Anterior cingulate cortex (tissue), 58 donors: ENCODE measurements at places on chromosomes 16 and 17.

- no peak for DNase-seq
Observed at GRCh38 chr16:16144416-16144815, 78.9 kb downstream of the ABCC6 start.

GRCh38 chr17:82003411-82004381 is 19.0 kb downstream of the CENPX start:
- DNase-seq: no peak

DNA sequence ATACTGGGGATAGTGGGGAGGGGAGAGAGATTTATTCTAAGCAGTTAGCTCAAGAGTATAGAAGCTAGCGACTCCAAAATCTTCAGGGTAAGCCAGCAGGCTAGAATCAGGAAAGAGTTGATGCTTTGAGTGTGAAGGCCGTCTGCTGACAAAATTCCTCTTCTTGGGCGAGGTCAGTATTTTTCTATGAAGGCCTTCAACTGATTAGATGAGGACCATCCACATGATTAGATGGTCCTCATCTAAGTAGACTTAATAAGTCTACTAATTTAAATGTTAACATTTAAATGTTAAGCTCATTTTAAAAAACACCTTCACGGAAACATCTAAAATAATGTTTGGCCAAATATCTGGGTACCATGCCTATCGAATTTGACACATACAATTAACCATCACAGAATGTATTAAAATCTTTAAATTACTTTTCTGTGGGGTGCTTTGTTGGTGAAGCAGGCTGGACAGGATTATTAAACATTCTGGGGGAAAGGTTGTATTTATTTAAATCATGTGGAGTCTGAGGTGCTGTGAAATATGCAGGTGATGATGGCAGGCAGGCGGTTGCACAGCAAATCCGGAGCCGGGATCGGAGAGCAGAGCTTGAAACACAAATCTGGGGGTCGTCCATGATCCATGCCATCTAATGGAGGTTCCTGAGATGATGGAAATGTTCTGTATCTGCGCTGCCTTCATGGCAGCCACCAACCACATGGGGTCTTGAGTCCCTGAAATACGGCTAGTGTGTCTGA is 49.8 kb upstream of the ADORA2B start:
- DNase-seq: no peak

DNA sequence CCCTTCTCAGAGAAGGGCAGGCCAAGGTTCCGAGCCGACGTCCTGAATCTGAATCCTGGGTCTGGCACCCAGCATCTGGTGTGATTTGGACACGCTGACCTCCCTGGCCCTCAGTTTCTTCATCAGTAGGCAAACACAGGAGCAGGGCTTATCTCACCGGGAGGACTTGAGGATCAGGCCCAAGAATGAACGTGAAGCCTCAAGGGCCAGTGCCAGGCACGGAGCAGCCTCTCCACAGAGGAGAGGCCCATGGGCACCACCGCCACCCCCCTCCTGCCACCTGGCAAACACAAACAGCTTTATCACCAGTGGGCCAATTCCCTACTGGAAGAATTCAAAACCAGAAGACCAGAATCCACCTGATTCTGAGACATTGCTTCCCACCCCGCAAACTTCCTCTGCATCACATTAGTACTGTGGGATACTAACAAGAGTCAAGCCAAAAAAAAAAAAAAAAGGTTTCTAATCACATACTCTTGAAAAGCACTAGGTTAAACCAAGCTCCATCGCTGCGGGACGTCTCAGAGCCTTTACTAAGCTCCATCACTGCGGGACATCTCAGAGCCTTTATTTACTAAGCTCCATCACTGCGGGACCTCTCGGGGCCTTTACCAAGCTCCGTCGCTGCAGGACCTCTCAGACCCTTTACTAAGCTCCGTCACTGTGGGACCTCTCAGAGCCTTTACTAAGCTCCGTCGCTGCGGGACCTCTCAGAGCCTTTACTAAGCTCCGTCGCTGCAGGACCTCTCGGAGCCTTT is 68.0 kb upstream of the DOC2B start:
- no peak for DNase-seq

DNA sequence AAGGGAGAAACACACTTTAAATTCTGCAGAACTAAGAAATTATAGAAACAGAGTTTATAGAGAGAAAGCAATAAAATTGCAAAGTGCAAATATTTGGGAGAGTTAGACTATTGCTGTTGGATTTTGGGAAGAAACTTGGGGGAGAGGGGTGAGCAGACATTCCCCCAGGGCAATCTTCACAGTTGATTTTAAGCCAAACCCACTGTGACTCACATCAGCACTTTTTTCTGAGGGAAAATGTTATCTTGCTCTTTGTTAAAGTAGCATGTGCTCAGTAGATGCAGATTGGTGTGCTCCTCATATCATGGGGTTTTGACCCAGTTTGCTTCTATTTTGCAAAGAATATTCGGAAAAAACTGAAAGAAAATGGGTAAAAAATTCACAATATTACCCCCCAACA is 367.6 kb downstream of the CDH11 start:
- no peak for DNase-seq

- no peak for DNase-seq
Observed at GRCh38 chr17:5557485-5557884, 26.8 kb downstream of the NLRP1 start.

DNA sequence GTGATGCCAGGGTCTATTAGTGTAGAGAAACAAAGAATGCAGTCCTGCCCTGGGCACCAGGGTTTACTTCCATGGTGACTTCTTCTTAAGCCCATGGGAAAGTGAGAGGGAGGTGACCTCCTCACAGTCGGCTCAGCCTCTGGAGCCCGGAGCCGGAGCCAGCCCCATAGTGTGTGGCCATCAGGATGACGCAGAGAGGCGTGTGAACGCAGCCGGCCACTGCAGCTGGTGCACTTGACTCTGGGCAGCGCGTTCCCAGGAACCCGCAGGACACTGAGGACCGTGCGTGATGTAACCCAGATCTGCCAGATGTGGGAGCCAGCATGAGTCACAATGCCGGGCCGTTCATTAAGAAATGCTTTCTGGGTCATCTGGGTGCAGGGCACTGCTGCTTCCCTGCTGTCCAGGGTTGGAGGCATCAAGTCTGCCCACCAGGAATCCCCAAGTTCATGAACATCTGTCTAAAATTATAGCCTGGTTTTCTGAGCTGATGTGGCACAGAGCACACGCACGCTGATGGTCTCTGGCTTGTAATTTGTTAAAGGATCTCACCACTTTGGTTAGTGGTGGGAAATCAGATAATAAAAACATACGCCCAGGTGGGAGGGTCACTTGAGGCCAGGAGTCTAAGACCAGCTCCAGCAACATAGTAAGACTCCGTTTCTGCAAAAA is 114.1 kb downstream of the PITPNC1 start:
- peak; percentile 79 for DNase-seq

- peak; percentile 23 for DNase-seq
Observed at GRCh38 chr17:81277421-81277820, 17.7 kb downstream of the SLC38A10 start.

GRCh38 chr16:51464996-51465395 is 313.9 kb upstream of the SALL1 start:
- no peak for DNase-seq

DNA sequence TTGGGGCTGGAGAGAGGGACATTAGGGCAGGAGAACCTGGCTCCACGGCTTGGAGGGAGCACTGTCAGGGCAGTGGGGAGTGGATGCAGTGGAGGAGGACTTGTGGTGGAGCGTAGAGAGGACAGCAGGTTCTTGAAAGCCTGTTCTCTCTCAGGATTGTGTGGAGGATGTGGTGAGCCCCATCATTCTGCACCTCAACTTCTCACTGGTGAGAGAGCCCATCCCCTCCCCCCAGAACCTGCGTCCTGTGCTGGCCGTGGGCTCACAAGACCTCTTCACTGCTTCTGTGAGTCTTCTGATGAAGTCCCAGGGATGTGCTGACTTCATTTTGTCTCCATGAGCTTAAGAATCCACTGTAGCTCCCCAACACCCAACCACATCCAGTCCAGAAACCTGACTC is 13.5 kb downstream of the COX6A2 start:
- no peak for DNase-seq

DNA sequence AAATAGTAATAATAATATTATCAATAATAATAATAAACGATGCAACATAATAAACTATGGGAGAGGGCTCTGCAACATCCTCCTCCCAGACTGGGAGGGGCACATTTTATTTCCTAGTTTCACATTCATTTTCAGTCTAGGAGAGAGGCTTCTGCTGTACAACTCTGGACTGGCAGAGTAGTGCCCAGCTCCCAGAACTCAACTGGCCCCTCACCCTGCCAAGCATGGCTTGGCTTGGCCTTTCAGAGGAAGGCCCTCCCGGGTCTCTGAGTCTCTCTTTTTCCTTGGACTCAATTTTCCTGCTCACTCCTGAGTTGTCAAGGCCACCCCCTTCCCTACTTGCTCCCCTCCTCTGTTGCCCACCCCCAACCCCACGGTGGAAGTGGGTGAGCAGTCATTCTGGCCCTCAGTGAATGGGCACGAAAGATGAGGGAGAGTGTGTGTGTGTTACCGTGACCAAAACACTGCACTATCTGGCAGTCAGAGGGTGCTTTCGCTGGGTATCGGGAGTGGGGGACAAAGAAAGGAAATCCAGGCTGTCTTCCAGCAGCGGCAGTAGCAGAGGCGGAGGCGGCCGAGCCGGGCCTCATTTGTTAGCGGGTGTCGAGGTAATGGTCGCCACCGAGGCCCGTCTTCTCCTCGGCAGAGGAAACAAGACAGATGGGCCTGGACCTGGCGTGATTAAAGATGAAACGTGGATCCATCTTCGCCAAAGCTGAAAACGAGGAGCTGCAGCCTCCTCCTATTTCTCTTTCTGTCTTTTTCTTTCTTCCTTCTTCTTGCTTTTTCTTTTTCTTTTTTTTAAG is 2.3 kb downstream of the HOXB4 start:
- no peak for DNase-seq

GRCh38 chr16:89530401-89531381 is 22.5 kb downstream of the SPG7 start:
- DNase-seq: no peak

DNA sequence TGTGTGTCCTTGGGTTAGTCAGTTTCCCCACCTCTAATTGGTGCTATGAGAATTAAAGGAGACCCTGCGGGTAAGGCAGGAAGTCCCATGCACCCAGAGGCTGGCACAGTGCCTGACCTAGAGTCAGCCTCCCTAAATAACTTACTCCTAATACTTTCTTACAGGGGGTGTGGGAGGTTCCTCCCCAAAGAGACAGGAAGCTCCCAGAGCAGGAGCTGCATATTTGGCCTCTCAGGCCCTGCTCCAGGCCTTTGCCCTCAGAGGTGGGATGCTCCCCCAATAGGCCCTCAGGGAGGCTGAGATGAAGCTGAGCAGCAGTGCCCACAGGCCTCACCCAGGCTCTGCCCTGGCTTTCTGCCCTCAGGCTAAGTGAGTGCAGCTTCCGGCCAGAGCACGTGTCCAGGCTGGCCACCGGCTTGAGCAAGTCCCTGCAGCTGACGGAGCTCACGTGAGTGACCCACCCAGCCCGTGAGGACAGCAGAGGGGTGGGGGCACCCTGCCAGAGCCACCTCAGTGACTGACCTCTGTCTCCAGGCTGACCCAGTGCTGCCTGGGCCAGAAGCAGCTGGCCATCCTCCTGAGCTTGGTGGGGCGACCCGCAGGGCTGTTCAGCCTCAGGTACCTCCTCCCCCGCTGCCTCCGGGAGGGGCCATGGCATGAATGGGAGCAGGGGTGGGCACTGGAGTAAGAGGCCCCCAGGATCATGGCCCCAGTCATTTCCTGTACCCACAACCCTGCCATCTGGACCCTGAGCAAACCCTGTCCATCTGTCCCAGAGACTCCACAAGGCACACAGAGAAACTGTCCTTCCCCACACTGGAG is 31.1 kb upstream of the CPNE2 start:
- DNase-seq: no peak

DNA sequence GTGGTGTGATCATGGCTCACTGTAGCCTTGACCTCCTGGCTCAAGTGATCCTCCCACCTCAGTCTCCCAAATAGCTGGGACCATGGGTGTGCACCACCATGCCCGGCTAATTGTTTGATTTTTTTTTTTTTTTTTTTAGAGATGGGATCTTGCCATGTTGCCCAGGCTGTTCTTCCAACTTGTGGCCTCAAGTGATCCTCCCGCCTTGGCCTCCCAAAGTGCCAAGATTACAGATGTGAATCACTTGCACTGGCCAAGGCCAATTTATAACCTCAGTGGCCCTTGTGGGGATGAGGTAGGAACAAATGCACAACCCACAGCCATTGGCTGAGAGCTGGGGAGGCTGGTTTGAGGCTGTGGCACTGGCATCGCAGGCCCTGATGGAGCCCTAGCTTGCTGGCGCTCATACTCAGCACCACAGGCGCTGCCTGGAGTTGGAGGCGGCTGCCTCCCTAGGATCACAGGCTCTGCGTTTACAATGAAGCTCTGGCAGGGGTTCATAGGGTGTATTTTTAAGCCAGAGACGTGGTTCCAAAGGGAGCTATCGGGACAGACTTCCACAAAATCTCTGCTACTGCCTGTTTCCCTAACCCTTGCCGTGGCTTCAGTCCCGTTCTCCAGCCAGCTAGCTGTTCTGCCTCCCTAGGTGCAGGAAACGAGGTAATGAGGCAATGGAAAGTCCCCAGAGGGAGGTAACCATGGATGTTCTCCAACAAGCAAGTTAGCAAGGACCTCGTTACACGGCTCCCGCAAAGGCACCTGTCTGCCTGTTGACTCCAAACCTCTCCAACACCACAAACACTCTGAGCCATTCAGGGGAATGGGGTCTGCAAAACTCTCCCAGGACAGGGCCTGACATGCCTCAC is 2.9 kb downstream of the ABCA3 start:
- no peak for DNase-seq
